Neural progenitor cell (in vitro differentiated cells): ENCODE measurements at places on chromosomes 7 and 10.

DNA sequence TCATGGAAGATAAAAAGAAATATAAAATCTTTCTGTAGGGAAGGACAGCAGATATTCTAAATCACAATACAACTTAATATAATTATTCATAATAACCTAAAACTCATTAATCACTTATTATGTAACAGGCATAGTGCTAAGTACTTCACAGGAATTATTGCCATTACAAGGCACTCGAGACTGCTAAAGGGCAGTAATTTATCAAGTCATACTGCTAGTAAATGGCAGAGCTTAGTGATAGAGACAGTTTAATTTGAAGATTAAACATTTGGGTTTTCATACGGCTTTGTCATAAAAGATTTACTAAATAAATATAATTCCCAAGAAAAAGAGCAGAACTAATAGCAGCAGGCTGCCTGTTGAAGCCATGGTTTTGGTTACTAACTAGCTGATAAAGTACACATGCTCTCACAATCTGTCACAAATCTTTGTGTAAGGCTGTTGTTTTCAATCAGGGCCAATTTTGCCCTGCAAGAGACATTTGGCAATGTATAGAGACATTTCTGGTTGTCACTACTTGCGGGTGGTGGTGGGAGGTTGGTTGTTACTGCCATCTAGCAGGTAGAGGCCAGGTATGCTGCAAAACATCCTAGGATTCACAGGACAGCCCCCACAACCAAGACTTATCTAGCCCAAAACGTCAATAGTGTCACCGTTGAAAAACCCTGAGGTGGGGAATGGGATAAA, 233.3 kb upstream of the CACNA2D1 start:
- DNase-seq = no peak

DNA sequence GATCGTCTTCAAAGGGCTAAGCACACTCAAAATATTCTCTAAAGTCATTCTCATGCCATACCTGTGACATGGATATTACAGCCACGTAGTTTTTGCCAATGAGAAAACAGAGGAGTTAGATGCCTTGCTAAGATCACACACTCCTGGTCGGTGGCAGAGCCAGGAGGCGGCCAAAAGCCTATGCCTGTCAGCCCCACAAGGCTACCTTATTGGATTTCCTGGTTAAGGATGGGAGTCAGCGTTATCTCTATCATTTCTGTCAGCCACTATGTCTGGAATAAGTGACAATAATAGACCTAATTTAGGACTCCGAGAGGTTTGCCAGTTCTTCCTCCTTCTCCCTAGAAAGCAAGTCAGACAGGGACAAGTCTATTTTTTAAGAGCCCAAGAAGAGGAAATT, 250.8 kb downstream of the TRIL start:
- no peak for DNase-seq

GRCh38 chr7:47991270-47991669, 11.9 kb upstream of the HUS1 start:
- DNase-seq = no peak

DNA sequence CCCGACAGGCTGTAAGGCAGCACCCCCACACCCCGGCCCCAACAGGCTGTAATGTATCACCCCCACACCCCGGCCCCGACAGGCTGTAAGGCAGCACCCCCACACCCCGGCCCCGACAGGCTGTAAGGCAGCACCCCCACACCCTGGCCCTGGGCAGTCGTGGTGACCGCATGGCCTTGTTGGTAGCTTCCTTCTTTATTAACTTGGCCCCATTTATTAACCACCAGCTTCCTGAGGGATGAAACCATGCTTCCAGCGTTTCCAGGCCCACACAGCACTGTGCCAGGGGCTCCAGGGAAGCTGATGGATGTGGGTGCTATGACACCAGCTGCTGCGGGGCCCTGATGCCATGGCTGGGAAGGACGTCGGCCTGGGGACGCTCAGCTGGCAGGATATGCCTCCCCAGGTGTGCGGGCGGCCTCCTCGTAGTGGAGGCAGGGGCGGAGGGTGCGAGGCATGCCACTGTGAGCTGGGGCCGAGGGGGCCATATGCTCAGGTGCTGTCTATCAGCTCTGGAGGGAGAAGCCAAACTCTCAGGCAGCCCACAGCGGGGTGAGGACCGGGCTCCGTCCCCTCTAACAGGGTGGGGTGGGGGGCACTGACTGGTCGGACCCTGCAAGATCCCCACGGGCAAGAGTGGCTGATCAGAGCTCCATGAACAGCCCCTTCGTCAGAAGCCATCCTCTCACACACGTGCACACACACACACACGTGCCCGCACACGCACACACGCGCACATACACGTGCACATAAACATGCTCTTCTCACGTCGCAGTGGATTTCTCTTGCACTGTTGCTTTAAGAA, 311.0 kb downstream of the PTPRN2 start:
- no peak for DNase-seq

GRCh38 chr10:81725851-81726250, 149.1 kb upstream of the NRG3 start:
- DNase-seq = peak; percentile 53

GRCh38 chr10:92464364-92464763, 109.5 kb downstream of the IDE start:
- no peak for DNase-seq

DNA sequence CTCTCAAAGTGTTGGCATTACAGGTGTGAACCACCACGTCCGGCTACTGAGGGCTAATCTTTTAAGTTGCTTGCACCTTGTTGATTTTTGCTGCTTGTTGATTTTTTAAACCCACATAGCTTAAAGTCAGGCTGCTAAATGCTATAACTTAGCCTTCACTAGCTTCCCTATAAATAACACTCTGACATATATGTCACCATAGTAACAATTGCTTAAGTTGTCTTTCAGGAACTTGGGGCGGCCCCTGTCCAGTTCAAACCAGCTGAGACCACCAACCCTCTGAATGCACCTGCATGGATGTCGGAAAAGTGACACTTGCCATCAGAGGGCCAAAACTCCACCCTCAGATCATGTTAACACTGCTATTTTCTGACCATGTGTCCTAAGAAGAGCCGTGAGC, 47.3 kb downstream of the ST8SIA6 start:
- no peak for DNase-seq
